ENCODE measurements at places on chromosomes 11 and 22. TPM values are rescaled to one million over a fixed set of nuclear protein-coding genes. Genes with fewer than 3 reads are reported as not detected.

The THAP12 gene
- 35.3 TPM for total RNA-seq

DNA sequence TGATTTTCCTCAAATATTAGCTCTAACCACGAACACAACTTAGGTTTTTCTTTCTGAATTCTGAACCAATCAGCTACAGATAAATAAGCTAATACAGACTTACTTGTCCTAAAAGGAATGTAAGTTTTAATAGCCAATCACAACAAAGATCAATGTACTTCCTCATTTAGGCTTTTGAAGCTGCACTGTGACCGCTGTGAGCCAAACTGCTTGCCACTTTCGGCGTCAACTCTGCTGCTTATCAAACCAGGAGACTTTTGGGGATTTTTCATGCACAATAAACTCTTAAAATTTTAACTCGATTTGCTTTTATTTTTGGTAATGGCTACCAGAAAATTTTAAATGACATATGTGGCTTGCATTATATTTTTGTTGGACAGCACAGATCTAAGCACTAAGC lies 92.5 kb downstream of the TMPRSS5 start:
- no peak for DNase-seq

- DNase-seq, result no peak
Measured at GRCh38 chr11:6526411-6527135, 29.5 kb downstream of the DNHD1 start.

The SPDYC gene
- total RNA-seq, result not detected

GRCh38 chr11:41267451-41267850 lies 192.0 kb downstream of the LRRC4C start:
- DNase-seq, result no peak

- no peak for DNase-seq
Measured at GRCh38 chr11:794013-794765, 3.9 kb downstream of the SLC25A22 start.
